Neural crest cell (in vitro differentiated cells): ENCODE measurements at places on chromosomes 5 and 9.

GRCh38 chr5:72296256-72296655 lies 23.8 kb downstream of the MRPS27 start:
- no peak for DNase-seq
- H3K4me3 ChIP-seq = no peak overlapping the region
- peaks cover 2% of the 10 kb centered on the region for H3K4me1 ChIP-seq

DNA sequence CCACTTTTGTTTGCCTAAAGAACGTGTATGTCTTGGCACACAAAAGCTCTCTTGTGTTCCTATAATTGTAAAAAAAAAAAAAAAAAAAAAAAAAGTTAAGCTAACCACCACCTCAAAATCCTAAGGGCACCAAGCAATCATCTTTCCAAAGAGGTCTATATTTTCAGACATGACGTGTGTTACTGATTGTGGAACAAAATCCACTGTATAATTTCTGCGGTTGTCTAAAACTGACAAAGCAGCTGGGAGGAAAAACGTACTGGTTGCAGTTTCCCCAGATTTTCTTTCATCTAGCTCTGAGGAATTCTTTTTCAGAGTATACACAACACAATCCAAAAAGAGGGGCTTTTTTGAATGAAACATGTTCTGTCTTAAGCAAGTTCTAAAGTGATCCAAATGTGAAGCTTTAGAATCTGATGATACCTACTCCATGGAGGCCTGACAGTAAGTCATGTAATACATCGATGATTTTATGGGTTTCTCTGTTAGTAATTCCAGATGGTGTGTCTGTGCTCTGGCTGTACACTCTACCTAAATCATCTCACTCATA lies 375.6 kb upstream of the NUDT12 start:
- H3K4me3 ChIP-seq = no peak overlapping the region
- DNase-seq = no peak
- H3K36me3 ChIP-seq = no peaks in the 10 kb centered on the region

DNA sequence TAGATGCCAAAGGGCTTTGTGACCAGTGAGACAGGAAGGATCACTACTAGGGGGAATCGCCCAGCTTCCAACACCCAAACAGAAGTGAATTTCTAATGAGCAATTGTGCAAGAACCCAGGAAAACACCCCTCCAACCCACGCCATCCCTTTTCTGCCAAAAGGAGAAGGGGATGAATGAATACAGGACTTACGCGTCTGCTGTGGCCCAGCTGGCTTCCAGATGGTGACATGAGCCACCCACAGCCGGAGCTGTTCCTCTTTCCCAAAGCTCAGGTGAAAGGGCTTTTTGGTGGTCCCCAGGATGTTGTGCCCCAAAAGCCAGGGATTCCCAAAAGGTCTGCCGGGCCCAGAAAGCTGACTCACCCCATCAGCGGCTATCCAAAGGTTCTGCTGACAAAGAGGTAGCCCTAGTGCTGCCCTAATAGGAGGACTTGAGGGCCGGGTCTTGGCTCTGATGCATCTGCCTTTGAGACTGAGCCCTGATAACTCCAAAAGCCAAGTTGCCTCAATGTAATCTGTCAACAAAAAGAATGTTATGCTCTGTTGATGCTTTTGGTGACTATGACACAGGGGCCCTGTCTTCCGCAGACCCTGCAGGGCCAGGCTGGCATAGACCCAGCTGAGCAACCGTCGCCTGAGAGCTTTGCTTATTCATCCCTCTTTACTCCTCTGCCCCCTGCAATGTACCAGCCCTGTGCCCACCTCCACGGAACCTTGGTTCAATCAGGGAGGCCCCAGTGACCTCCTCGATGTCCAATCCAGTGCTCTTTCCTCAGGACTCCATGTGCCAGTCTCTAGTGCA lies 14.5 kb downstream of the GSN start:
- no peak for DNase-seq
- no peaks in the 10 kb centered on the region for H3K36me3 ChIP-seq
- no peak overlapping the region for H3K4me3 ChIP-seq
- peaks cover 66% of the 10 kb centered on the region for H3K4me1 ChIP-seq
- no peaks in the 10 kb centered on the region for H3K27me3 ChIP-seq
- H3K27ac ChIP-seq = peak overlapping the region; percentile 68

- H3K4me1 ChIP-seq = no peaks in the 10 kb centered on the region
- no peak for DNase-seq
- H3K27me3 ChIP-seq = no peaks in the 10 kb centered on the region
- no peak overlapping the region for H3K4me3 ChIP-seq
- peaks cover 4% of the 10 kb centered on the region for H3K36me3 ChIP-seq
These were observed 28.6 kb downstream of the CEP72 start for GRCh38 chr5:640461-641330.

DNA sequence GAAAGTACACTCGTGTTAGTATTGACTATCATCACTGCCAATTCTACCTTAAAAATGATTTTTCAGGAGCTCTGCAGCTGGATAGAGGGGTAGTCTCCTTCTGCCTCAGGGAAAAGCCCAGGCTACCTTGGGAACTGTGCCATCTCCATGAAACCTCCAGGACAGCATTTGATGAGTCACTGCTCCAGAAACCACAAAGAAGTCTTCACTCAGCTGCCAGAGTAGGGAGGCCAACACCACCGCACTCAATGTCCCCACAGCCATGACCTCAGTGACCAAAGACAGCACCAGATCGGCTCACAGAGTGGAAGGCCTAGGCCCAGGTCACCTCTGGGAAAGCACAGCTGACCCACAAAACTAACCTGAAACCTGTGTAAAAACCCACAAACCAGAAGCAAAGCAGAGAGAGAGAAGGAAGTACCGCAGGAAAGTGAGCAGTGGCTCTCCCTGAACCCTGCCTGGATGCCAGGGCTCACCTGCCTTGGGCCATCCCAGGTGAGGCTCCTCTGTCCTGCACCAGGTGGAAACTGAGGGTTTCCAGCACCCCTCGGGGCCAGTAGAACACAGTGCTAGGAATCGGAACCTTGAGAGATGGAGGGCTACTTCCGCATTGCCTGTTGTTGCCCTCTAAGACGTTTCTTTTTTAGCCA lies 30.0 kb downstream of the S1PR3 start:
- no peak overlapping the region for H3K27ac ChIP-seq
- H3K27me3 ChIP-seq = no peaks in the 10 kb centered on the region
- no peak overlapping the region for H3K4me3 ChIP-seq
- peaks cover 18% of the 10 kb centered on the region for H3K4me1 ChIP-seq

DNA sequence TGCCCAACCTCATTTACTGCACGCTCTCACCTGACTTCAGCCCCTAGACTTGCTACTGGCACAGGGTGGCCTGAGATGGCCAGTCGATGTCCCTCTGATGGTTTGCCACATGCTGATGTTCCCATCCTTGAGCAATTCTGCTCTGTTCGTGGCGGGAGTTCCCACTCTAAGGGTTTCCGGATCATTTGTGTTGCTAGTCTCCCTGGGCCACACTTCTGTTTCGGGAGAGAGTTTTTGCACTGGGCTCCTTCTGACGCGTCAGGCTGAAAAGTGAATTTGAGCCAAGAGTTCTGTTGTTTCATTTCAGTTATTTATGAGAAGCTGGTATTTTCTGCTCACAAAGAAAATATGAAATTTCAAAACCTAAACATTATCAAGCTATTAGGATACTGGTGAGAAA lies 597.7 kb downstream of the BNC2 start:
- no peak overlapping the region for H3K4me3 ChIP-seq
- peaks cover 2% of the 10 kb centered on the region for H3K36me3 ChIP-seq
- H3K4me1 ChIP-seq = peaks cover 20% of the 10 kb centered on the region
- H3K27ac ChIP-seq = no peak overlapping the region
- DNase-seq = no peak

DNA sequence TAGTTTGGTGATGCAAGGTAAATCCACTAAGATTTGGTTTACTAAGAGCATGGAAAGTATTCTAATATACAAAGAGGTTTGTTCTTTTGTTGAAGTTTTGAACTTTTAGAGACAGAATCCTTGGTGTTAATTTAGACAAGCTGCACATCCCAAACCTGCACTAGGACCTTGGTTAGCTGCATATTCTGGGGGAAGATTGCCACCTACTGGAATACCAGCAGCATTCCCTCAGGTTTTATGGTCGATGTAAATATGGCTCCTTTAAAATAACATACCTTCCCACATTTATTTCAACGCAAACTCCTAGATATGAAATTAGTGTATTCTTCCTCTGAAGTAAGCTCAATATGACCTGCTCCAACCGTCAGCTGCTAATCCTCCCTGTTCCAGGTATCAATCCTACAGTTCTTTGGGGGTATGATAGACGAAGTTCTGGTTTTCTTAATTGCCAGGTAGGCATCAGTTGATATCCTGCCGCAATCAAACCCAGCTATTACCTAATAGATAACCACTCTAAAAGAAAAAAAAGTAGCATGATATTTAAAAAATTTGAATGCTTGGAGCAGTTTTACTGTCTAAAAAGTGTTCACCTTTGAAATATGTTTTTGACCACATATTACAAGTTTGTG lies 624.1 kb downstream of the ISL1 start:
- no peak overlapping the region for H3K27ac ChIP-seq
- peaks cover 78% of the 10 kb centered on the region for H3K27me3 ChIP-seq
- H3K36me3 ChIP-seq = no peaks in the 10 kb centered on the region
- no peaks in the 10 kb centered on the region for H3K4me1 ChIP-seq

DNA sequence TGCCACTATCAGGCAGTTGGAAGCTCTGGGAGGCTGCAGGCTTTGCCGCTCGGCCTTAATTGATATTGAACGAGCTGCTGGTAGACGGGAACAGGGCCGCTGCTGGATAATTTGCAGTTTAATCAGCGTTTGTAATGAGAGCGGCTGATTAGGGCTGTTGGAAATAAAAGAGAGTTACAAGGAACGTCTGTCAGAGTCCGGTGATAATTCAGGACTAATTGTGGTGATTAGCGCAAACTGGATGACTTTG lies 68.2 kb upstream of the TBCA start:
- H3K27ac ChIP-seq = peak overlapping the region; percentile 76
- H3K27me3 ChIP-seq = peaks cover 72% of the 10 kb centered on the region
- H3K4me3 ChIP-seq = peak overlapping the region; percentile 78
- peaks cover 44% of the 10 kb centered on the region for H3K4me1 ChIP-seq
- no peaks in the 10 kb centered on the region for H3K36me3 ChIP-seq
- DNase-seq = no peak

- peaks cover 33% of the 10 kb centered on the region for H3K4me1 ChIP-seq
- H3K4me3 ChIP-seq = peak overlapping the region; percentile 89
- no peaks in the 10 kb centered on the region for H3K36me3 ChIP-seq
- DNase-seq = no peak
These were observed 558 bp upstream of the SMAD5 start for GRCh38 chr5:136132087-136132486.

- H3K27me3 ChIP-seq = no peaks in the 10 kb centered on the region
- no peaks in the 10 kb centered on the region for H3K36me3 ChIP-seq
- H3K27ac ChIP-seq = no peak overlapping the region
- DNase-seq = no peak
These were observed 55.7 kb downstream of the LIFR start for GRCh38 chr5:38500573-38501260.

DNA sequence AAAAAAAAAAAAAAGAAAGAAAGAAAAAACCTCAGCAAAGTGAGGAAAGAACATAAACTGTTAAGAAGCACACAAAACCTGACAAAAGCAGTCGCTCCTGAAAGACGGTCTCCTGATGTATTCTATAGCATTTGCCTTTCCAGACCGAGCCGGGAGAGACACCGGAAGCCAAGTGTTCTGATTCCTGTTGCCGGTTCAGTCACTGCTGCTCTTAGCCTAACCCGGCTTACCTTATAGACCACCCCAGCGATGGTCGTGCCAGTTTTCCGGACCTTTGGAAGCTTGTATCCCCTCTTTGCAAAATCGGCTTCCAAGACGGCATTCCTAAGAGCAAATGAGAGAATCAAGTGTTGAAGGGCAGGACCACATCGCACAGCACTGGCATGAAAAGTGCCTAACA lies 630 bp downstream of the PSMB7 start:
- peaks cover 17% of the 10 kb centered on the region for H3K36me3 ChIP-seq
- H3K27me3 ChIP-seq = peaks cover 2% of the 10 kb centered on the region
- DNase-seq = no peak
- H3K4me3 ChIP-seq = peak overlapping the region; percentile 98
- peak overlapping the region; percentile 99 for H3K27ac ChIP-seq

- peaks cover 3% of the 10 kb centered on the region for H3K27me3 ChIP-seq
- H3K4me3 ChIP-seq = no peak overlapping the region
- no peak for DNase-seq
- H3K27ac ChIP-seq = no peak overlapping the region
- no peaks in the 10 kb centered on the region for H3K36me3 ChIP-seq
These were observed 48.7 kb downstream of the PCSK1 start for GRCh38 chr5:96384353-96384752.

DNA sequence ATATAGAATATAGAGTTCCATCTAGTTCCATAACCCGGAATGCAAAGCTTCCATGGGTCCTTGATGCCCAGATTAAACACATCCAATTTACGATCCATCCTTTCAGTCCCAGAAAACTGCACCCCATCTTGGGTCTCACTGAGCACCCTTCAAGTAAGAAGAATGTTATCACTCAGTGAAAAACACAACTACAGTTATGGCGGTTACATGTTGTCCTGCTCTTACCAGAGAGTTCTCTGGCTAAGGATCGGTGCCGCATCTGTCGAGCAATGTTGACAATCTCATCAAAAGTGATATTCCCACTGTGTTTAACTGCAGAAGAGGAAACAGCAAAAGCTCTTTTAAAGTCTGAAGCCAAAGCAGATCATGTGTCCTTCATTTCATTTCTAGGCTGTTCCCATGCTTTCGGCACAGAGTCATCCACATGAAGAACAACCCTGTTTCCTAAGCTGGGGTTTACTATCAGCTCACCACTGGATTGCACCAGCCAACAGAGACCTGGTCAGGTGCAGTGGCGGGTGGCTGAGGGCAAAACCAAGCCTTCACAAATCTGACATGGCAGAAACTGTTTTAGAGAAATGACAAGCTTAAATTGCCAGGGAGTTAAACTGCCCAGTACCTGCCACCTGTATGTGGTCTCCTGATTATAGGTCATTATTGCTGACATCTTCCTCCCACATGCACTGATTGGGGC lies 2.9 kb downstream of the RPL12 start:
- peaks cover 2% of the 10 kb centered on the region for H3K27me3 ChIP-seq
- no peak for DNase-seq
- H3K36me3 ChIP-seq = peaks cover 72% of the 10 kb centered on the region
- H3K27ac ChIP-seq = no peak overlapping the region

- no peak for DNase-seq
- H3K4me1 ChIP-seq = no peaks in the 10 kb centered on the region
- no peak overlapping the region for H3K27ac ChIP-seq
- H3K4me3 ChIP-seq = no peak overlapping the region
- peaks cover 7% of the 10 kb centered on the region for H3K36me3 ChIP-seq
- no peaks in the 10 kb centered on the region for H3K27me3 ChIP-seq
These were observed 27.7 kb downstream of the UGCG start for GRCh38 chr9:111924281-111924680.
